Activated CD8-positive, alpha-beta memory T cell treated with anti-CD3 and anti-CD28 coated beads for 48 hours (primary cell): ENCODE measurements at places on chromosomes 11 and 22.

GRCh38 chr11:47800759-47801158, 33.6 kb upstream of the FNBP4 start:
- DNase-seq, result no peak

- DNase-seq, result no peak
Observed at GRCh38 chr11:72799441-72799840, 5.6 kb upstream of the STARD10 start.

DNA sequence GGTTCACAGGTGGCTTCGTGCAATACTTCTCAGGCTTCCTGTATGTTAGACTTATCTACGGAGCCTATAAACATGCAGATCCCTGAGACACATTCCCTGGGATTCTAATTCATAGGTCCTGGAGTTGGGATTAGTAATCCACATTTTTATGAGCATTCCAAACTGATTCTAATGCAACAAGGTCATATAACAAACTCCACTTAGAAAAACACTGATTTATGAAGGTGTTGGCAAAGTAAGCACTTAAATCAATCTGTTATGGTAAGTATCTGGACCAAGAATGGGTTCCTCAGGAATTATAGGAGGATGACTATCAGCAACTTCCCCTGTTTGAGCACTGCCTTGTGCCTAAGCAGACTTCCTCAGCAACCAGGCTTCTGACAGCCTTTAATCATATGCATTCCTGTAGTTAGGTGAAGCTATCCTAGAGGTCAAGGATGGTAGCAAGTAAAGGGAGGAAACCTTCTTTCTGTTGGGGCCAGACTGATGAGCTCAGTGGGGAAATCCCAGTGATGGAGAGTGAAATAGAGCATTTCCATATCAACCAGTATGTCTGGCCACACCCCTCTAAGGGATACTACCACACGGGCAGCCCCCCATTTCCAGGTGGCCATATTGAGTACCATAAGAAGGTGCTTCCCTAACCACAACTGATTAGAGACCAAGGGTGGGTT, 89.6 kb downstream of the RASSF10 start:
- DNase-seq, result no peak

GRCh38 chr11:121366038-121366437, 73.5 kb downstream of the SC5D start:
- no peak for DNase-seq

GRCh38 chr11:63480039-63480438, 10.9 kb downstream of the PLAAT5 start:
- DNase-seq, result no peak

- no peak for DNase-seq
Observed at GRCh38 chr22:33717694-33718396, 202.4 kb downstream of the LARGE1 start.

- no peak for DNase-seq
Observed at GRCh38 chr11:123505546-123506299, 75.7 kb downstream of the GRAMD1B start.

DNA sequence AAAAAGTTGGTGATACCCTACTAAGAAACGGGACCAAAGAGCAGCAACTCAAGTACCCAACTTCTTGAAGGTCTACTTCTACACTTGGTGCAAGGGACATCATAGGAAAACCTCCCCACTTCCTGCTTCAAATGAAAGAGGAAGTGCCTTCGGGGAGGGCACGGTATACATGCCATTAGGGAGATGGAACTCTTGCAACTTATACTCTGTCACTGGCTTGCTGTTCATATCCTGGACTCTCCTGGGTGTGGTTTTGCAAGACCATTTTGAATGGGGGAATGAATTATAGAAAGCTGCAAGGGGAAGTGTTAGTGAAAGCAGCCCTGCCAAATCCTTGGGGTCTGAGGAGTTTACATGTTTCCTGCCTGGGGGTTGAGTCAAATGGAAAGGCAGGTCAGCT, 41.9 kb downstream of the CSNK2A3 start:
- no peak for DNase-seq

- no peak for DNase-seq
Observed at GRCh38 chr22:48660790-48661740, 1166.6 kb downstream of the BRD1 start.

DNA sequence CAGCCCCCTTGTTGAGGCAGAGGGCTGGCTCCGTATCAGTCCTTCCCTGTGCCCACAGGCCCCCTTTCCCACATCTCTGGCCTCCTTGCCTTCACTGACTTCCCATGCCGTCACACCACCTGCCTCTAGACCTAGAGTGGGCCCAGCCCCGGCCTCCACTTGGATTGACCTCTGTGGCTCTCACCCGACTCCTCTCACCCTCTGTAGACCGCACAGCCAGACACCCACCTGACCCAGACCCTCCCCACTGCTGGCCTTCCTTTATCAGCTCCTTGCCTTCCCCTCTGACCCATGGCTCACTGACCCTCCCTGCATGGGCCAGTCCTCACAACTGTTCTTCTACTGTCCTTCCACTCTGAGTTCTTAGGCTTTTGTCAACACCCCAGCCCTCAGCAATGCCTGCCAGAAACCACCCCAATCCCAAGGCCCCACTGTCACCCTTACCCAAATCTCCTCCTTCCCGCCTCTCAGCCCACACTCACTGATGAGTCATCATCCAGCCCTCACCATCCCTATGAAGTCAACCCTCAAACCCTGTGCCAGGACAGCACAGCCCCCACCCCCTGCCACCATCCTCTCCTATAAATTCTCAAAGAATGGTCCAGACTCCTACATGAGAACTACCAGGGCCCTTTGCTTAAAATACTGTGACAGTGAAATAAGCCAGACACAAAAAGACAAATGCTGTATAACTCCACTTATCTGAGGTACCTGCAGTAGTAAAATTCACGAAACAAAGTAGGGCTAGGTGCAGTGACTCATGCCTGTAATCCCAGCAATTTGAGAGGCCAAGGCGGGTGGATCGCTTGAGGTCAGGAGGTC, 53.4 kb downstream of the SCGB1A1 start:
- no peak for DNase-seq
